ENCODE measurements at places on chromosomes 12 and 14.

DNA sequence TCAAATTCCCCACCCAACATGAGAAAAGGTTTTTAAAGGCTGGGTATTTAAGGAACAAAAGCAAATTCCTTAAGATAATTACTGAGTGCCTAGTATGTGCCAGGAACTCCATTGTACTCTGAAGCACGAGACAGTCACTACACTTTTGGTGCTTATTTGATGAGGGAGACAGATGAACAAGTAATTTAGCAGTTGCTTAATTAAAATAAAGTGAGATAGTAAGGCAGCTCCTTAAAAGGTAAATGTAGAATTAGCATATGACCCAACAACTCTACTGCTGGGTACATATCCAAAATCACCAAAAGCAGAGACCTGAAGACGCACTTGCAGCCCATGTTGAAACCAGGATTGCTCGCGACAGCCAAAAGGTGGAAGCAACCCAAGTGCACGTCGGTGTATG is 21.3 kb downstream of the POLE start:
- DNase-seq, result no peak

DNA sequence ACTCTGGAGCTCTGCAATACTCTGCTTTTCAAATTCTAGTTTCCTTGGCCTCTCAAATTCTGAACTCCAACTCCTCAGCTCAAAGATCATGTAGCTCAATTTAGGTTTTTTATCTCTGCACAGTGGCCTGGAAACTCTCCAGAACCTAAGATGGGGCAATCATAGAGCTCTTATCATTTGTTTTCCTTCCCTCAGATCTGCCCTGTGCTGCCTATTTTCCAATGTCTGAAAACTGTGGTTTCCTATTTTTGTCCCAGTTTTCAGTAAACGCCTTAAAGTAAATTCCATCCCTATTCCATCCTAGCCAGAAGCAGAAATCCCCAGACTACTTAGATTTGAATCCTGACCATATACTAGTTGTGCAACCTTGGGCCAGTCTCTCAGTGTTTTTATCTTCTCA is 73.2 kb downstream of the CEP83 start:
- DNase-seq, result no peak

- DNase-seq, result no peak
Measured at GRCh38 chr12:31817120-31817519, 88.3 kb upstream of the AMN1 start.

- DNase-seq, result no peak
Measured at GRCh38 chr14:94103554-94104150, 6.9 kb upstream of the IFI27 start.

- DNase-seq, result no peak
Measured at GRCh38 chr14:103273745-103274615, 60.1 kb upstream of the EIF5 start.

DNA sequence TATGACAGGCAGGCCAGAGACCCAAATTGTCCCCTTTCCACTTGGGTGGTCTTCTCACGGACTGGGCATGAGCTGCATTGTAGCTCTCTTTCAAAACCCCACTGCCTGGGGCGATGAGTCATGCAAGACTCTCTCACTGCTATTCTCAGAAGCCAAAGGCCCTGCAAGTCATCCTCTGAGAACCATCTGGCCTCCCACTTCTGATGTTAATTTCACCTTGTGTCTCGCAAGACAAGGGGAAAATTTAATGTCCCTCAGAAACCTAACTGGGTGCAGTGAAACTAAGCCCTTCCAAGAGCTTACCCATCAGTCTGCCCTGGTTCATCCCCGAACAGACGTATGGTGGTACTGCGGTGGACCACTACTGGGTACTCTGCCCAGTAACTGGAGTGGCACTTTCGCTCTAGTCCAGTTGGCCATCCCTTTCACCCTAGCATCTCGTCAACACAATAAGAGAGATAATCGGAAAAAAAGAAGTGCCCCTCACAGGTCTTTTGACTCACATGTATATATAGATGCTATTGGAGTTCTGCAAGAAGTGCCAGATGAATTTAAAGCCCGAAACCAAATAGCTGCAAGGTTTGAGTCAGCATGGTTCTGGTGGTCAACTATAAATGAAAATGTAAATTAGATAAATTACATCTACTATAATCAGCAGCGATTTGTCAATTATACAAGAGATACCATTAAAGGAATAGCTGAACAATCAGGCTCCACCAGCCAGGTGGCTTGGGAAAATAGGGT is 31.3 kb upstream of the LALBA start:
- no peak for DNase-seq

DNA sequence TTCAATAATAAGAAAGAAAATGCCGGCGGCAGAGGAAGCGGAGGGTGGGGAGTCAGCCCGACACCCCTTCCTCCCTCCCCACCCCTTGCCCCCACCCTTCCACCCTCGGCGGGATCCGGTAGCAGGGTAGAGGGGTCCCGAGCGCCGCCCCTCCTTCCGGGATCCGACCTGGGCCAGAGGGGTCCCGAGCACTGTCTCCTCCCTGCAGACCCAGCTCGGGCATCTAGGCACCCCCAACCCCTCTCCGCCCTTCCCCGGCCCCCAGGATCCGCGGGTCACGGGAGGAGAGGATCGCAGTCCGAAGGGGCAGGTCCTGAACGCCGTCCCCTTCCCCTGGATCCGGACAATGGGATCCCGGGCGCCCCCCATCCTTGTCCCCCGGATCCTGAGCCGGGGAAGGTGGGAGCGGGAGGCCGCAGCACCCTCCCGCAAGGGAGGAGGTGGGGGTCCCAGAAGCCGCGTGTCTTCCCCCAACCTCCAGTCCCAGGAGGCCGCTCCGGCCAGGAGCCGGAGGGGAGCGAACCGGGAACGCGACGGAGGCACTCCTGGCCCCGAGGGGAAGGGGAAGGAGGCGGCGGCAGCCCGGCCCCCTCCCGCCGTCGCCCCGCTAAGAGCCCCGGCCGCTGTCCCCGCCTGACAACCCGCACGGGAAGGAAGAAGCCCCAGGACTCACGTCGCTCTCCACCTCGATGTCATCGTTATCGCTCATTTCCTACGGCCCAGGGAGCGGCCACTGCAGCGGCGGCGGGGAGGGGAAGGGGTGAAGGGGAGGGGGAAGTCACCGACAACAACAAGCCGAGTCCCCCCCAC is 481 bp downstream of the MAX start:
- DNase-seq, result no peak

DNA sequence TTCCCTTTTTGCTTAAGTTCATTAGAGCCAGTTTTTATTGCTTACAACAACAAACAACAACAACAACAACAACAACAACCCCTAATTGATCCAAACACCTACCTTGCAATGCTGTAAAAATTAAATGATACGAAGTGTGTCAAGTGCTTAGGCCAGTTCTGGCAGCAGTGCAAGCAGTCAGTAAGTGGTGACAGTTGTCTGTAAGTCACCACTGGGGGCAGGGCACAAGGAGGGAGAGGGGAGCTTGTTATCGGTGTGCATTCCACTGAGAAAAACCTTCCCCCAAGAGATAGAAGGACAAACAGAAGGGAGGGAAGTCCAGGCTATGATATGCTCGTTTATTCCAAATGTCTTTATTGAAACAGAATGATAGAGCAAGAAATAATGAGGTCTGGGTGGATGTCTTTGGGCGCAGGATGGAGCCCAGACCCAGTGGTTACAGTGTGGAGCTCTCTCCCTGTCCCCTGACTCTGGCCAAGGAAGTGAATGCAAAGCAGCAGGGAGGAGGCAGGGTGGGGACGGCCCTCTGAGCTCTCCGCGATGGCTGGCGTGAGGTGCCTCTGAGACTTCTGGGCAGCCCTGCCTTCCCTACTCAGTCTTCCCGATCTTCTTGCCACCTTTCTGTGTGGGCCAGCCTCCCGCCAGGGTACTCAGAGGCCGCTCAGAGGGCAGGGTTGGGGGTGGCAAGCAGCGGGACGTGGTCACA is 6.5 kb downstream of the SLC22A17 start:
- no peak for DNase-seq

DNA sequence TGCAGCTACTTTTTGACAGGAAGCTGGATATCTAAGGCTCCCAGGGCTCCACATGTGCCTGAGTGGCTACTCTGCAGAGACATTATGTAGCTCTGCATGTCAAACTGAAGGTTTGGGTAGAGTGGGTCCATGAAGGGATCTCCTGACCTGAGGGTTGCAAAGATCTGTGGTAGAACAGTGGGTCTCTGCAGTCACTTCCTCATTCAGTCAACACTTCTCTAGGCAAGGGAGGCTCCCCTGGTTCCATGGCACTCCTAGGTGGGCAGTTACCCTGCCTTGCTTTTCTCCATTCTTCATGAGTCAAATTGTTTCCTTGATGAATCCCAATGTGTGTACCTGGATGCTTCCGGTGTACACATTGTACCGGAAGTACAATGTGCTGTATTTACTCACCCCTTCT is 57.4 kb downstream of the CMAS start:
- DNase-seq, result no peak

- DNase-seq, result no peak
Measured at GRCh38 chr12:31312431-31312830, 13.5 kb downstream of the SINHCAF start.

- DNase-seq, result peak; percentile 18
Measured at GRCh38 chr12:51386351-51386750, 4.9 kb downstream of the GALNT6 start.

GRCh38 chr14:67357969-67358354 is 1.6 kb downstream of the ATP6V1D start:
- DNase-seq, result no peak

GRCh38 chr12:12982331-12982730 is 17.7 kb downstream of the HEBP1 start:
- DNase-seq, result no peak

GRCh38 chr12:45409966-45410365 is 194.1 kb downstream of the ANO6 start:
- no peak for DNase-seq

- no peak for DNase-seq
Measured at GRCh38 chr14:51395361-51395849, 155.4 kb downstream of the TMX1 start.

GRCh38 chr12:6827982-6828780 is at the start of gene P3H3:
P3H3 (plus strand) TSS chr12:6828407; CDS start chr12:6828441, 34 bp downstream.
- no peak for DNase-seq

DNA sequence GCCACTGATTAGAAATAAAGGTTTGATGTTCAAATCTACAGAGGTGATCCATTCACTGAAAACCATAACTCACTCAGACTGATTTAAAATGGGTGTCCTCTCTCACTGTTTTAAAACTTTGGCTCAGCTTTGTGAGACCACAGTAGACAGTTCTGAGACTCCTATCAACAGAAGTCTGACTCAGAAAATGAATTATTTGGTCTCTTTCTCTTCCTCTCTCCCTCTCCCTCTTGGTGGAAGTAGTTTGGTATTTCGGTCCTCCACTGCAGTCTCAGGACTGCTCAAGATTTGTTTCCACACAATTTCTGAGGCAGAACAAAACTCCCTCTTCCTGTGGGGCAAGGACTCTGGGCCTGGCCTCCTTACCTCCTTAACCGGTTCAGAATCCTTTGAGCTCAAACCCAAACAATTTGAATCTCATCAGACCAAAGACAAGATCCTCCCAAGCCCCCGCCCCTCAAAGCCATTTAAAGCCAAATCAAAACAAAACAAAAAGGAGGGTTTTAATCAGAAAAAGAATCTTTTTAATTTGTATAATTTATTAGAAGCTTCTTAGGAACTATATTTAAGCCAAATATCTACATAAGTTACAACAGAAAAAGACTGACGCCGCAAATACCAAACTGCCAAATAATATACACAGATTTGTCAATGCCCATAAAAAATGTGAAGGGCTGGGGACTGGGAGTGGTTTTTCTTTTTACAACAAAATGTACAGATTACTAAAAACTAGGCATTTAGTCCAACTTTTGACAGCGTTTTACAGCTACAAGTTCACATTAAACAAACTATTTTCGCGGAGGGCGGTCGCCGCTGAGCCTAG is 3.9 kb downstream of the NKX2-1 start:
- DNase-seq, result peak; percentile 65

DNA sequence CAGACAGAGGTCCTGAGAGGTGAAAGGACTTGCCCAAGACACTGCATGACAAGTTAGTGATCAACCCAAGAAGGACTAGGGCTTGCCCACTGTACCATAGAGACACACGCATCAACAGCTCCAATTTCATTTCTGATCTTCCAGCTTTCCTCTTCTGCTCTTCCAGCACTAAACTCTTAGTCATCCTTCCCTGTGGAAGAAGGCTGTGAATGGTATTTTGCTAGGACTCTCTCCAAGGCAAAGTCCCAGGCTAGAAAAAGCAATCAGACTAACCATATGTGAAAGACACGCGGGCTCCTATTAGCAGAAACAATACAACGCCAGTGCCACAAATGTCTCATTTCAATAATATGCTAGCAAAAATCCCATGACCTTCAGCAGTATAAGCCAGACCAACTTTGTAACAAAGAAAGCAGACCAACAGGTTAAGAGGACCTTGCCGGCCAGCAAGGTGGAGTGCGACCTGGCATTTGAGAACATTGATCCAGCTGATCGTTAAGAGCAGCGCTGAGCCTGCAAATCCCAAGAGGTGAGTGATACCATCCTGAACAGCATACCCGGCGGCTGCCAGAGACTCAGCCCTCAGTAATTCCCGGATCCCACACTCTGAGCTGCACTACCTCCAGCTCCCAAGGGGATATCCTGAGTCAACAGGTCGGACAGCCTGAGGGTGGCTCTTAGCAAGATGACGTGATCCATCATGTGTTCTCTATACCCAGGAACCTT is 132.5 kb downstream of the FOXN3 start:
- DNase-seq, result no peak

DNA sequence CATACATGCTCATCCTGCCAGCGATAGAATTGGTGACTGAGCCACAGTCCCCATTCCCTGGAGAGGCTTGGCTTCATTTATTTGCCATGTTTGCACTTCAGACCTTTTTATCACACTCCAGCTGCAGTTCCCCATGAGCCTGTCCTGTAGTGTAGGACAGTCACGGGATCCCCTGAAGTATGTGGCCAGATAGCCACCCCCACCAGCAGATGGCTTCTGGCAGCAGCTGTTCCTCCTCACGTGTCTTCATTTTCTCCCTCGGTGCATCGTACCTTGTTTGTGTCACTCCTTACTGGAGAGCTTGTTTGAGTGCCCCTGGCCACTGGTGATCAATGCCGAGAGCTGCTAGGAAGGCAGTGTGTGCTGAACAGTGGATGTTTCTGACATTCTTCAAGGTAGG is 40.2 kb downstream of the UBE3B start:
- DNase-seq, result peak; percentile 91

DNA sequence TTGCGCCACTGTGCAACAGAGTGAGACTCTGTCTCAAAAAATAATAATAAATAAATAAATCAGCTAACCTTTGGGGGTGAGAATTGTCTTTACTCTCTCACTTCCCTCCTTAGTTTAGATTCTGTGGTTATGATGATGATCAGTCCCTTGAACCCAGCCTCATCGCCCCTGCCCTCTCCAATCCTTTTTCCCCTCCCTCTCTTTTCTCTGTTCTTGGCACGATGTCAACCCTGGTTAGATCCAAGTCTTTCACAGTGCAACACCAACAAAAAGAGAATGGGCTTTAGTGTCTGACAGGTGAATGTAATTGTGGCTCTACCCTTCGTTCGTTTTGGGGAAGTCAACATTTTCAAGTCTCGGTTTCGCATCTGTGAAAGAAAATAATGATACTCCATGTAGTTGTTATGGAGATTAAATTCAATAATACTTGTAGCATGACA is 59.0 kb downstream of the NTN4 start:
- no peak for DNase-seq

- no peak for DNase-seq
Measured at GRCh38 chr14:54864526-54864925, 38.1 kb downstream of the GCH1 start.
